ENCODE measurements at places on chromosomes 7 and 10.
A peak's percentile ranks its signal among the peaks of the same experiment; 100 is the strongest.

DNA sequence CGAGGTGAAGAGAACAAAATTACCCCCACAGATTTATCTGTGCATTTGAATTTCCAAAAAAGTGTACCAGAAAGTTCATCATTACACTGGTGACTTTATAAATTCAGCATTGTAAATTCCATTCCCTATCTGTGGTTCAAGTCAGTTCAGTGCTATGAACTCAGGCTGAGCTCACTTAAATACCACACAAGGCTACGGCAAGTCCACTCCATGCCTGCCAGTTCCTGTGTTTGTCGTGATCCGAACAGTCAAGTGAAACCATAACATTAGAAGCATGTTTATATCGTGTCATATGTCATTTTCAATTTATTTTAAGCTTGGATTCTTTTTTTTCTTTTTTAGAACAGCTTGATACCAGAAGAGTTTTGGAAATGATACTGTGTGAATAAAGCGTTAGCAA is 14.8 kb downstream of the MBL2 start:
- no peak for DNase-seq

- no peak for DNase-seq
Measured at GRCh38 chr7:149191851-149192250, 3.5 kb upstream of the ZNF282 start.

GRCh38 chr10:114499630-114500190 is 95.4 kb upstream of the AFAP1L2 start:
- peak; percentile 9 for DNase-seq

DNA sequence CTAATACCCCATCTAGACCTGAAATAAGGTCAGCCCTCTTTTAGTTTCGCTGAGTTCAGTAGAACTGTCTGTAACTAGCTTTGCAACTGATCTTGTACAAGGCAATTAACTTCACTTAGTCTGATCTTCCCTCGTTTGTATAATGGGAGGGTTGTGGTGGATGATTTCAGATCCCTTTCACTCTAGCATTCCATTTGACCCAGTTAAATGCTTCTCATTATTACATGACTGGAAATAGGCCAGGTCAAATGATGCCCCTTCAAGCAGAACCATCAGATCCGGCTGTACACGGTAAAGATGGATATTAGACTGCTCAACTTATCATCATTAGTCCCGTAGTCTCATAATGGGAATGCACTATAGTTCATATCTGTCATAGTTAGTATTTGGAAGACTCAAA is 1009.0 kb downstream of the LRMDA start:
- DNase-seq: no peak

DNA sequence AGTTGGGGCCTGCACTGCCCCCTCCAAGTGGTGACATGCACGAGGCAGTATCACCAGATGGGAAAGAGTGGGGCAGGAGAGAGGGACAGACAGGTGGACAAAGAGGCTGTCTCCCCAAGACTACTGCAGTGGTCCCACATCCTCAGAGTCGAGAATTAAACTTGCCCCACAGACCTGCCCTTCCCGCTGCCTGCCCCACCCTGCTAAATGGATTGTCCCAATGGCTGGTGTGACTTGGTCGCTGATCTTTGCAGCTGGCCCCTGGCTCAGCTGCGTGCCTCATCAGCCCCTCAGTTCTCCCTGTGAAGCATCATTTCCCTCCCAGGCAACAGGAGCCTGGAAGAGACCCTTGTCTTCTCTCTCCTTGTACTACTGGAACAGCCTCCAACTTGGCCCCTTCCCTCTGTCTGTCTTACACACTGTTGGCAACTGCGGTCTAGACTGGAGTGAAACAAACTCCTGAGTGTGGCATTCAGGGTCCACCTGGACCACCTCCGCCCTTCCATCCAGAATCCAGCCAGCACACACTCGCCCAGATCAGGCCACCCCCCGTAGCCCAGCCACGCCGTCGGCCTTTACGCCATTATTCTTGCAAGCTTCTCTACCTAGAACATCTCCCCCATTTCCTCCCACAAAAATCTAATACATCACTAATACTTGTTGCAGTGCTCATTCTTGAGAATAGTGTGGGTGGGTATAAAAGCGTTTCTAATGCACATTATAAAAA is 275.1 kb downstream of the CELF2 start:
- no peak for DNase-seq

- DNase-seq: no peak
Measured at GRCh38 chr7:128275681-128276080, 34.6 kb downstream of the LEP start.

All from activated naive CD4-positive, alpha-beta T cell (primary cell).